ENCODE measurements at places on chromosomes 1 and 21.

DNA sequence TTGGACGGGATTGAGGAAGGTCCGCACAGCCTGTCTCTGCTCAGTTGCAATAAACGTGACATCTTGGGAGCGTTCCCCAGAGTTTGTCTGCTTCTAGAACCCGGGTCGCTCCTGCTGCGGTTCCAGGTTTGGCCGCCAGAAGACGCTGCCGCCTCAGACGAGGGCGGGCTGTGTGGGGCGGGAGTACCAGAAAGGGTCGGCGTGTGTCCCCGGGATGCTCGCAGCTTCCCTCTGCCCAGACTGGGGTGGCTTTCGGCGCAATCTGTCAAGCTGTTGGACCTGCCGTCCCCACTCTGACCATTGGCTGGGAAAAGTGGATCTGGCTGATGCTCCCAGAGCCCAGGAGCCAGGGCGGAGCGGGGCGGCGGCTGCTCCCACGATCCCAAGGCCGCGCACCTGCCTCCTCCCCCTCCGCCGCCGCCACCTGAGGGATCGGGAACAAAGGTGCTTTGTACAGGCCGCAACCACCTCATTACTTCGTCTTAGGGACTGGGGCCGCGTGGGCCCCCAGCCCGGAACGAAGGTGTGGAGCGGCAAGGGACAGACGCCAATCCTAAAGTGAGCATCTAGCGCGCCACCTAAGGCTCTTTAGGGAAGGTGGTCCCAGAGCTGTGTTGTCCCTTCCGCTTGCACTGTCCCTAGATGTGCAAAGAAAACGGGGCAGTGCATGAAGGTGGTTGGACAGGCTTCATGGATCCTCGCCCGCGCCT is 683 bp upstream of the EFNA4 start:
- peak; percentile 51 for DNase-seq

DNA sequence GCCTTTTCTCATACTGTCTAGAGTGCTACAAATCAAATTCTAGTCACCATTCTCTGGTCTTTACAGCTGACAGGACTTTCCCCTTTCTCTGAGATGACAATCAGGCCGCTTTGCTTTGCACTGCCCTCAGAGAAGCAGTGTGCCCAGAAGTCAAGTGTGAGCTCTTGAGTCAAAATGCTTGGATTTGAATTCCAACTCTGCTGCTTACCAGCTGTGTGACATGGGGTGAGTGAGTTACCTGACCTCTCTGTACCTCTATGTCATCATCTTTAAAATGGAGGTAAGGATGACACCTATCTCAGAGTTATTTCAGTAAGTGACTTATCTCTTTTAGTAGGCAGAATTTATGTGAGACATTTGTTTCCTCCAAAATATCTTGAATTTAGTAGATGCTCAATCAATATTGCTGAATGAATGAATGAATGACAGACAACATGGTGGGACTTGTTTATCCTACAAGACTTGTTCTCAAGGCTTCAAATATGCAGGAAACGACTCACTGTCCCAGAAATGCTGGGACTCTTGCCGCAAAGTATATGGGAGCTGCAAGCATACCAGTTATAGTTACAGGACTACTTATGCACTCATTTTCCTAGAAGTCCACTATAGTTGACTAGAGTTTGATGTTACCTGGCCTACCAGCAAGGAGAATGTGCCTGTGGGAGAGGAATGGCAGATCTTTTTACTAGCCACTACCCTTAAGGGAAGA is 38.1 kb upstream of the A3GALT2 start:
- no peak for DNase-seq

GRCh38 chr1:240701412-240701811 is 89.5 kb upstream of the GREM2 start:
- DNase-seq = peak; percentile 92

GRCh38 chr1:183891158-183891856 is 86.4 kb downstream of the RGL1 start:
- no peak for DNase-seq

- DNase-seq = peak; percentile 93
Measured at GRCh38 chr1:16981269-16981849, 939 bp upstream of the MFAP2 start.
